ENCODE measurements at places on chromosomes 7 and 10.

DNA sequence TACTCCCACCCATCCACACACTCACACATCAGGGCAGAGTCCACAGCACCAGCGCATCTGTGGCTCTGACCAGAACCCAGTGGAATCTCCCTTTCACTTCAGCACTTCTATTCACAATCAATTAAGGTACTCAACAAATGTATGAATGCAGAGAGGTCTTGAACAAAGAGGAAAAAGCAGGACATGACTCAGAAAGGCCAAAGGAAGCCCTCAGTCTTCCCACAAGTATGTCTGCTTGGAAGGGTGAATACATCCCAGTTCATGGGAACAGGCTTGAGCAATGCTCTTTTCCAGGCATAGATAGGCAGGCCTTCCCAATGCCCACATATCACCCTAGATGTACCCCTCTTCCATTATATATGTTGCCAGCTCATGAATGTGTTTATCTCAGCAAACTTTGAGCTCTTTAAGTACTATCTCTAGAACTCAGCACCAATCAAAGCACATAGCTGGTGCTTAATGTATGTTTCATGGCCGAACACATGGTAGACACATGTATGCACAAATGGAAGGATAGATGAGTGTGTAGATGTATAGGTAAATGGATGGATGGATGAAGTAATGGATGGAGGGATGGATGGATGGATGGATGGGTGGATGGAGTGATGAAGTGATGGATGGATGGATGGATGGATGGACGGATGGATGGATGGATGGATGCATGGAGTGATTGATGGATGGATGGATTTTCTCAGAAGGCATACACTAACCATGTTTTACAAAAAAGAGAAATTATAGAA is 507.6 kb downstream of the GRID1 start:
- no peak for DNase-seq

DNA sequence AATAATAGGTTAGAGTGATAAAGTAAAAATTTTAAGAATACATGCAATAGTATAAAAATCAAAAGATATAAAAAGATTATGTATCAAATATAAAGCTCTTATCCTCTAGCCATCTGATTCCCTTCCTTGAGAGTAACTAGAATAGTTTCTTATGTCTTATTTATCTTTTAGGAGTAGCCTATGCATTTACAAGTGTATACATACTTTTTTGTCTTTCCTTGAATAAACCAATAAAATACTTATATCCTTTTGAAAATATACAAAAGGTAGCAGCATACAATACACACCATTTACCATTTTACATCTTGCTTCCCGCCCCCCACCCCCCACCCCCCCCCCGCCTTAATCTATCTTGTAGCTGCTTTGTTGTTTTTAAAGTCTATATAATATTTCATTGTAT is 31.4 kb downstream of the AHCYL2 start:
- DNase-seq = no peak

DNA sequence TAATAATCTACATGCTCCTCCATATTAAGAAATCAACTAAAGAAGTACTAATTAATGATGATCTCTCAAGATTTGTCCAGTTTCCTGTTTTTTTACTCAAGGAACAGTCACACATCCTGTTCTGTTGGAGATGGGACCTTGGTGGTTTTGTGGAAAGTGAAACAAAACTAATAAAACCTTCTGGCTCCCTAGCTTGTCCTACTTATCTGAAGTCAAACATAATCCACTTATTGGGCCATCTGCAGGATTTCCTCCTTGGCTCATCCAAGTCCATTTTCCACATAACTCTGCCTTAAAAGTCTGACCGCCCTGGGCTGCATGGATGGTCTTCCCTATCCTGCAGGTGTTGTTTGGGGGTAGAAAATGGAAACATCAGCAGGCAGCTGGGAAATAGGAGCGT is 39.4 kb upstream of the TARP start:
- DNase-seq = no peak

DNA sequence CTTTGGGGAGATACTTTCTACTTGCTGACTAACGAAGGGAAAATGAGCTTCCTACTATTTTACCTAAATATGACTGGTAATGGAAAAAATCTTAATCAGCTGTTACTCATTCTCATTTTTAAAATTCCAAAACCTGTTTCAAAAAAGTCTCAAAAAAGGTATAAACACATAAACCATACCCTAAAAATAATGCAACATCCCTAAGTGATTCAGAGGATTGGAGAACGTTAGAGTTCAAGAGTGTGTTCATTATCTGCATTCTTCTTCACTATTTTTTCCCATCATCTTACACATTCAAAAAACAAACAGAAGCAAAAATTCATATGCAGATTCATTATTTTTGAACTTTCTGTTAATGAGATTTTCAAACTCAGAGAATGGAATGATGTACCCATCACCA is 150.4 kb upstream of the GNAI1 start:
- DNase-seq = no peak

DNA sequence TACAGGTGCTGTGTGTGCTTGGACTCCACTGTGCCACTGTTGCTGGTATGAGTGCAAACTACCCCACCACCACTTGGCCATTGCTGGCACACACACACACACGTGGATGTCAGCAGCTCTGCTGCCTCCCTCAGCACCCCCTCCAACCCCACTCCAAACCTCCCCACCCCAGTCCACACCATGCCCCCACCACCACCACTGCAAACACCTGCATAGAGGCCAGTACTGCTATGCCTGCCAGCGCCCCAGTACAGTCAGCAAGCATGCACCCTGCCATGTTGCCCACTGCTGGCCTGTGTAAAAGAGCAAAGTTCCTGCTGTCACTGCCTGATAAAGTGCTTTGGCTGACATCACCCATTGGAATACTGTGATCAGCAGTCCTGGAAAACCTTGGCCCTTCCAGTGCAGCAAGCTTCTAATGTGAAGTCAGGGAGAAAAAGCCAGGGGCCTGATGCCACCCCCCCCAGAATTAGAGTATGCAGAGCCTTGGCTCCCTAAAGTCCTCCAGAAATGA is 519.2 kb upstream of the PCDH15 start:
- no peak for DNase-seq

GRCh38 chr7:5425507-5426225 is 2.0 kb upstream of the TNRC18 start:
- no peak for DNase-seq

- no peak for DNase-seq
Observed at GRCh38 chr7:88835147-88835728, 39.7 kb upstream of the TEX47 start.

GRCh38 chr7:130831817-130832481 is 97.9 kb upstream of the KLF14 start:
- DNase-seq = no peak

GRCh38 chr10:50497758-50498157 is 126.0 kb downstream of the SGMS1 start:
- DNase-seq = no peak

Data from stimulated activated CD8-positive, alpha-beta memory T cell treated with anti-CD3 and anti-CD28 coated beads, Interleukin-4, amount 100 ng/mL, for 1 hour (primary cell).